ENCODE measurements at places on chromosomes 3 and 15. TPM values are rescaled to one million over a fixed set of nuclear protein-coding genes. Genes with fewer than 3 reads are reported as not detected.

GRCh38 chr3:100029689-100030088 is 84.6 kb downstream of the FILIP1L start:
- no peak for DNase-seq

GRCh38 chr15:51168700-51169099 is 74.0 kb upstream of the TNFAIP8L3 start:
- no peak for DNase-seq

GRCh38 chr3:143612541-143612940 is 235.7 kb downstream of the SLC9A9 start:
- DNase-seq: no peak

- DNase-seq: no peak
These were observed 336.6 kb downstream of the FEZF2 start for GRCh38 chr3:62036726-62037125.

DNA sequence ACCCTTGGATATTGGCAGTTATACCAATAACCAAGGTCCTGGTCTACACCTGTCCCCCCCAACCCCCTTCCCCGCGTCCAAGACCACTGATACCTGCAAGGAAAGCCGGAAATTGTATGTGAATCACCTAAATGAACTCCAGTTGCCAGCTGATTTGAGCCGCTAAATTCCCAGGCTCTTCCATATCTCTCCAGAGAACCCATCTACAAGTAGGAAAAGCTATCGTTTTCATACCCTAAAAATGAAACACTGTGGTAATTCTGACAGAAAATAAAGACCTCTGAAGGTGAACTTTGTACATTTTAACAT is 114.2 kb upstream of the ICE2 start:
- no peak for DNase-seq

DNA sequence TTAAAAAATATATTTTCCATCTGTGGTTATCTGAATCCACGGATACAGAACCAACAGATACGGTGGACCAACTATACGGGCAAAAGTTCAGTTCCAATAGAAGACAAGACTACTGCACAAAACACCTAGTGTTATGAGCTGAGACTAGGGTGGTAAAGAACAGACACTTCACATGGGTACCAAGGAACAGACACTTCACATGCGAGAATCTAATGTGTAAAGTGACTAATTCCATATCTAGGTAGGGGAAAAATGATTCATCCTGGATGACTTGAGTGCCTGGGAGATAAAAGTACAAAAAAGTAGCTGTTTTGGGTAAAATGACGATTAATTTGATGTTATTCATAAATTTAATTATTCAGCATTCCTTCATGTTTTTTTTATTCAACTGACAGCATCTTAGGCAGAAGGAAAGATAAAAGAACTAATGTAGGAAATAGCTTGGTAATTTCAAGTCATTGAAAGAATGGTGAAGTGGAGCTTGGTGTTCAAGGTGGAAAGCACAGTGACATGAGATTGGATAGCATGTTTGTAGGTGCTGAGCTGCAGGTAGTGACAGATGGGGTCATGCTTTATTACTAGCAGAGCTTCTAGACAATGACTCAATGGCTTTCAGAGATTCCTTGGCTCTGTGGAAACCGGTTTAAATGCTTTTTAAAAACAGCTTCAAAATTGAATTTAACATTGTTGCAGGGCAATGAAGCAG is 5.2 kb downstream of the CD200 start:
- no peak for DNase-seq

GRCh38 chr3:81713031-81713430 is 48.4 kb downstream of the GBE1 start:
- no peak for DNase-seq

P2RY1 gene
- 2.1 TPM for total RNA-seq

FOXL2 gene
- total RNA-seq: 0.09 TPM

SLC28A2 gene
- 1.2 TPM for total RNA-seq

Measured in progenitor cell of endocrine pancreas (in vitro differentiated cells).